DND-41 (cell line): ENCODE measurements at places on chromosomes 16 and 17.

DNA sequence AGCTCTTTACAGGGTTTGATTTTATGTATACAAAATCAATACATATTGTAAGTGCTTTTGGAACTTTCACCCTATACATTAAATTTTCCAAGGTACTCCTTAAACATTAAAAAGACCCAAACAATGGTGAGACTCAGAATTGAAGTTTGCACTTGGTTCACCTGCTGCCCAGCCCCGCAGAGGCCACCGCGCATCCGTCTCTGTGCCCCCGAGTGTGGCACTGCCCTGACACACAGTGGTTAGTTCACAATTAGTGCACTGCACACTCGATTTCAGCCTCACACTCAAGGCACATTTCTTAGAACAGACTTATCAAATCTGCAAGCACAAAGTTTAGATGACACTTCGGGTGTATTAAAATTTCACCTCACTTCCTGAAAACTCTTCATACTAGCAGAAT, 38.3 kb downstream of the USP7 start:
- no peak for DNase-seq

DNA sequence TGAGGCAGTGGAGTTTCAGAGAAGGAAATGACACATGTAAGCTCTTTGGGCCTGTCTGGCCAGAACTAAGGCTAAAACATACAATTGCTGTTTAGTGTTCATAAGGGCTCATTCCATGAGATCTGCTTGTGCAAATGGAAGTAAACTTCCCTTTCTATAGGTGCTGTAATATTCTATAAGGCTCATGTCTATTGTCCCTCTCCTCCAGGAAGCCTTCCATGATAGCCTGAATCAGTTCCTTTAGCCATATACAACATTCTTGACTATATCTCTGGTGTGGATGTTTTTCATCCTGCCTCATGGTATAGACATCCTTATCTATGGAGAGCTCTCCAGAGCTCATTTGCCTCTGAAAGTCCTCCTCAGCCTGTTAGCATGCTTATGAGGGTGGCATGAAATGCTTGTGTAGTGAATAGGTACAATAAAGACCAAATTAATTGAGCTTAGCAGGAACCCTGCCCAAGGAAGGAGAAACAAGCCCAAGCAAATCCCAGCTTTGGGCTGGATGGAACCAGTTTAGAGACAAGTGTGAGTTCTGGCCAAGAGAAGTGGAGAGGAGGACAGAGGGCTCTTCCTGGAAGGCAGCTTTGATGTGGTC, 1.6 kb upstream of the ETV4 start:
- DNase-seq: no peak

- DNase-seq: peak; percentile 32
Observed at GRCh38 chr16:25126820-25127232, 15.3 kb downstream of the LCMT1 start.

- DNase-seq: no peak
Observed at GRCh38 chr16:88005968-88006367, 54.7 kb downstream of the BANP start.

DNA sequence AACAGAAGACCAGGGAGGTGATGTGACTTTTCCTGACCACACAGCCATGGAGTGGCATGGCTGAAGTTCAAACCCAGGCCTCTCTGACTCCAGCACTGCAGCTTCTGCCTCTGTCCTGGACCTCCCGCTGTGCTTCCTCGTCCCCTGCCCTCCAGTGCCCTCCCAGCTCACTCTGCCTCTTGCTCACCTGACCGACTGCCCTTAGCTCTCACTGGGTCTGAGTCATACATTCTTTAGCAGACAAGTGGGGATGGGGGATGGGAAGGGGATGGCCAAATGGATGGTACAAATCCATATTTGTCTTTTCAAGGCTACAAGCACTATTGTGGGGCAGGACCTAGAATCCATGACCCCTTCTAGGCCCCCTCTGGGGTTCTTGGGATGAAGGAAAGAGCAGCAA, 33.0 kb downstream of the PITPNM3 start:
- no peak for DNase-seq

DNA sequence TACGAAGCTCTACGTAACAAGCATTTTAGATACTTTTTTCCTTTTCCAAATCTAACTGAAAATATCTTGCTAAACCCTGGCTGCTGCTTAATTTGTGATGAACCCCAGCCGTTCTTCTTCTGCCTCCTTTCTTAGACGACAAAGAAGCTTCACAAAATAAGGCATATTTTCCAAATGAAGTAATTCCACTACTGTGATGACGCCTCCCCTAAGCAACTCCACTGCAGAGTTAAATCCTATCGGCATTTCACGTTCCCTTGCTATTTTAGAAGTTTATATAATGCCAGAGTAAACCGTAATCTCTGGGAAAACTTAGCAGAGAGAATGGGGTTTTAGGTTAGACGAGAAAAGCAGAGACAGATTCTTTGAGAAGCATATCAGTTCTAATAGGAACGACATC, 683.1 kb upstream of the SALL1 start:
- no peak for DNase-seq

DNA sequence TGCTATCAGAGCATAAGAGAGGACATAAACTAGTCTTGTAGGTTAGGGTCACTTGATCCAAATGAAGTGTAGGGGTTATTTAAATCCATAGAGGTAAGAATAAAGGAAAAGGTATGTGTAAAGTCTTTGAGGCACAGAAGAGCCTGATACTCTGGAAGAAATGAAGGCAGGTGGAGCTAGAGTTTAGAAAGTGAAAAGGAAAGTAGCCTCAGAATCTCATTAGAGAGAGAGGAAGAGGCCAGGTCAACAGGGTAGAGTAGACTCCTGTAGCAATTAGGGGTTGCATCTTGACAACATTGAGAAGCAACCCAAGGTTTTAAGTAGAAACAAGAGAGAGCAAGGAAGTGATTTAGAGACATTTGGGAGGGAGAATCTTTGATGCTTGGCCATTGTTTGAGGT, 235.2 kb upstream of the SOX9 start:
- no peak for DNase-seq

DNA sequence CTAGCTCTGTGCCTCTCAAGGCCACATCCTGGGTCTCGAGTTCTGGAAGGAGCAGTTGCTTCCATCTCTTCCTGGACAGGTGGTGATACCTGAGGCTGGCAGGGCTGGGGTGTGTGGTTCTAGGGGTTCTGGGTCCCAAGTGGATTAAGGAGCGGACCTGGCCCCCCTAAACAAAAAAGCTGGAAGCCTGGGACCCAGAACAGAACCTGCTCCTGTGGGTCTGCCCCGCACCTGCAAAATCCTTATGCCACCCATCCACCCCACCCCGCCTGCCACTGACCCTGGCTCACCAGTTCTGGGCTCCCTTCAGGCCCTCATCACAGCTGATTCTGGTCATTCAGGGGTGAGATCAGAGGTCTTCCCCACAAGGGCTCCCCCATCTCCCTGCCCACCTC, 44.8 kb downstream of the ADCY7 start:
- no peak for DNase-seq

DNA sequence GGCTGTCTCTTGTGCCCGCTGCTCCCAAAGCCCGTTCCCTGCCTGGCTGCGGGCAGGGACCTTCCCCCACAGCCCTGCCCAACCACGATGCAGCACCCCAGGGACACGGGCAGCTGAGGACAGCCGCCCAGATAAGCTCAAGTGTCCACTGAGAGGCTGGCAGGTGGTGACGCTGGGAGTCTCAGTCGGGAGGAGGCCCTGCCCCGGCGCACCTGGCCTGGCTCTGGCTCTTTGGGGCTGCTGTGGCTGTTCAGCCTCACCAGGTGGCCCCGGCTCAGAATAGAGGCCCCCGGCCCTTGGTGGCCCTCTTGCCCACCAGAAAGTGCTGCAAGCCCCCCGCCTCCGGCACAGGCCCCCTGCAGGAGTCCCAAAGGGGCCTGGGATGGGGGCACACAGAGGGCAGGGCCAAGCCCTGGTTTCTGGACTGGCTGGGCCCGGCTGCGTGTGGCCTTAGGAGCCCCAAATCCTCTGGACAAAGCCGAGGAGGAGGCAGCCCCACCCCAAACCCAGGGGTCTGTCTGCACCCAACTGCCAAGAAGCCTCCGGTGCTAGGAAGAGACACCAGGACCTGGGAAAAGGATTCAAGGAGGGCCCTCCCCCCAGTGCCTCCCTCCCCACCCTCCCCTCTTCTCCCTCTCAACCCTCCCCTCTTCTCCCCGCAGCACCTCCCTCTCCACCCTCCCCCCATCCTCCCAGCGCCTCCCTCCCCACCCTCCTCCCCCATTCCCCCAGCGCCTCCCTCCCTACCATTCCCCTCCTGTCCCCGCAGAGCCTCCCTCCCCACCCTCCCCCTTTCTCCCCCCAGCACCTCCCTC, 5.3 kb downstream of the NTHL1 start:
- no peak for DNase-seq

DNA sequence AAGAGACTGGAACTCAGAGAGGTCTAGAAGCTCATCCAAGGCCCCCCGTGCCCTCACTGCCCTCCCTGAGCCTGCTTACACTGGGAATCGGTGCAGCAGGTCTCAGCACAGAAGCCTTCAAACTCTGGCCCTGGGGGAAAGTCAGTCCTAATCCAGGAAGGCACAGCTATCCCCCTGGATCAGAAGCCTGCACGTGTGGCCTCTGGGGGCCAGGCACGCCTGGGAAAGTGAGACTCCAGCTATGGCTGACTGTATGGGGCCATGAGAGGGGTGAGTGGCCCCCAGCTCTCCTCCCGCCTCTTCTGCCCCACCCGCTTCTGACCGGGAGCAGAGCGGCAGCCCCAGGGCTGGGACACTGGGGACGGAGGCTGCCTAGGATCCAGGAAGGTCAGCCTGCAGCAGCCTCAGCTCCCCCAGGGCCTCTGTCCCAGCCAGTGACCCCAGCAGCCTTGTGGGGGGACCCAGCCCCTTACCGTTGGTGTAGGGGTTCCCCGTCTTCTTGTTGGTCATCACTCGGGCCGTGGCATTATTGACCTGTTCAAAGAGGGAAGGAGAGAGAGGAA, 26.6 kb downstream of the ENGASE start:
- DNase-seq: no peak

- DNase-seq: peak; percentile 85
Observed at GRCh38 chr17:2416010-2416734, 15.3 kb upstream of the MNT start.

- DNase-seq: no peak
Observed at GRCh38 chr16:26802965-26803364, 263.8 kb upstream of the C16orf82 start.

DNA sequence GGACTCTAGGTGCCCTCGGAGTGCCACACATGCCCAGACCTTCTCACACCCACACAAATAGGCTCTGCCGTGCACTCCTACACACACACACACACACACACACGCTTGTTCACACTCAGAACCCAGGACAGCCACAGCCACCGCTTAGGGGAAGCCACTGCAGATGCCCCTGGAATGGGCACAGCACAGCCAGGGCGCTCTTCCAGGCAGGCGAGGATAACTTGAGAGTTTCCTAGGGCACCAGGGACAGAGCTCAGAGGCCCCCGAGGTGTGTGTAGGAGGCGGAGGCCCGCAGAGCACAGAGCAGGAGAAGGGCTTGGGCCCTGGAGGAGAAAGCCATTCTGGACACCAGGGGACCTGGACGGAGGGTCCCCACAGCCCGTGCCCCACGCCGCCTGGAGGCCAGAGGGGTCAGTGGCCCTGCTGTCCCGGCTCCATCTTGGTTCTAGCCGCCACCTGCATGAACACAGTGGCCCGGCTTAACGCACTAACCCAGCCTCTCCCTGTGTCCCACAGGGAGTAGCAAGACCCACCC, 21.0 kb downstream of the TRARG1 start:
- DNase-seq: no peak

- no peak for DNase-seq
Observed at GRCh38 chr16:7026639-7027038, 306.0 kb upstream of the RBFOX1 start.

DNA sequence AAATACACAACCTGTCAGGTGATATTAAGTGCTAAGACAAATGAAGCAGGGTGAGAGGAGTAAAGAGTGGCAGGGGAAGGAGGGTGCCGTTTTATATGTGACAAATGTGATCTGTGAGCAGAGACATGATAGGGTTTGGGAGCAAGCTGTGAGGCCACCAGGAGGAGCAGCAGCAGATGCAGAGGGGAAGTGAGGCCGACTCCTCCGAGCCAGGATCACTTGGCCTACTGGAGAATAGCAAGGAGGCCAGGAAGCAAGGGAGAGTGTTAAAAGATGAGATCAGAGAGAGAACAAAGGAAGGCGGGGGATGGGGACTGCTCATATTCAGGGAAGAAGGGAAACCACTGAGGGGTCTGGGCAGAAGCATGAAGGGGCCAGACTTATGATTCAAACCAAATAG, 129.4 kb downstream of the TANGO6 start:
- DNase-seq: no peak

DNA sequence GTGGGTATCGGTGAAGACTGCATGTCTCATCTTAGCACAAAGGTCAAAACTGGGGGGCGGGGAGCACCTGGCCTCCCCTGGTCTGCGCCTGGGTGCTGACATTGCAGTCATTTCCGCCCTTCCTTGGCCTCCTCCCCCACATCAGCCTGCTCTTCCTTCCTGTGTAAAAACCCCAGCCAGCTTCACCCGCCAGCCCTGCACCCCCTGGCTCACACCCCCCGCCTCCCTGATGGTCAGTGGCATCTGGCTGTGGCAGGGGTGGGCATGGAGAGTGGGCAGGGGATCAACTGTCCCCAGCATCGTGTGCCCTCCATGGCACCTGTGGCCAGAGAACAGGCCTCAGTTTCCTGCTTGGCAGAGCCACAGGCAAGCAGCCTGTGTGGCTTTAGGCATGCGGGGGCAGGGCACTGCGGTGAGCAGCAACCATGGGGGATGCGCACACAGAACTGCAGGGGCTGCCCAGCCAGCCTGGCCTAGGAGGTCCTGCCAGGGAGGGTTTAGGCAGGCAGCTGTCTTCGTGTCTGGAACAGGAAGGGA, 26.5 kb upstream of the LASP1NB start:
- DNase-seq: peak; percentile 88
